ENCODE measurements at places on chromosomes 16 and 17.

GRCh38 chr17:9893411-9894012, 11.6 kb downstream of the RCVRN start:
- DNase-seq = no peak

DNA sequence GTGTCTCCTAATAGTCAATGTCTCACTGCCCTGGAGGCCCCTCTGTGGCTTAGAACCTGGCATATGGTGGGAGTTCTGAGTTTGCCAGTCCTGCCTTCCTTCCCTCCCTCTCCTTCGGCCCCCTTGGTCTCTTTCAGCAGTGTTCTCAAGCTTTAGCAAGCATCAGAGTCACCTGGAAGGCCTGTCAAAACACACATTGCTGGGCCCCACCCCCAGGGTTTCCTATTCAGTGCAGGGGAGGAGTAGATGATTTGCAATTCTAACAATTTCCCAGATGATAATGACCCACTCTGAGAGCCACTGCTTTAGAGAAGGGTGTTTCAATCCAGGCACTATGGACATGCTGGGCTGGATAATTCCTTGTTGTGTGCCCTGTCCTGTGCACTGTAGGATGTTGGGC, 26.4 kb upstream of the TMEM220 start:
- DNase-seq = no peak

DNA sequence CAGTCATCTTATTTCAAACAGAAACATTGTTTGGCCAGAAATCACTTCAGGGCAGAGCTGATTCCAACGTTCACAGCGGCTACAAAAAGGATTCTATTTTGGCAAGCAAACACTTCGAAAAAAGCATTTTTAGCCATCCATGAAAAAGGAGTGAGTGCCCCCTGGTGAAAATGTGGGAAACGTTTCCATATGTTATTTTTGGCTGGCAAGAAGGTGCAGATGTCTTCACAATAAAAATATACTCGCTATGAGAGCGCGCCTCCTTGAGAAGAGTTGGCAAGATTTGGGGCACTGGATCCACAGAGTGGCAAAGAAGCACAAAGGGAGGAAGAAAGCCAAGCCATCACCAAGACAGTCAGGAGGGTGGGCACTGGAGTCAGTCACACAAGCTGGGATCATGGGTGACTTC, 191.1 kb downstream of the CHD9NB start:
- DNase-seq = no peak

DNA sequence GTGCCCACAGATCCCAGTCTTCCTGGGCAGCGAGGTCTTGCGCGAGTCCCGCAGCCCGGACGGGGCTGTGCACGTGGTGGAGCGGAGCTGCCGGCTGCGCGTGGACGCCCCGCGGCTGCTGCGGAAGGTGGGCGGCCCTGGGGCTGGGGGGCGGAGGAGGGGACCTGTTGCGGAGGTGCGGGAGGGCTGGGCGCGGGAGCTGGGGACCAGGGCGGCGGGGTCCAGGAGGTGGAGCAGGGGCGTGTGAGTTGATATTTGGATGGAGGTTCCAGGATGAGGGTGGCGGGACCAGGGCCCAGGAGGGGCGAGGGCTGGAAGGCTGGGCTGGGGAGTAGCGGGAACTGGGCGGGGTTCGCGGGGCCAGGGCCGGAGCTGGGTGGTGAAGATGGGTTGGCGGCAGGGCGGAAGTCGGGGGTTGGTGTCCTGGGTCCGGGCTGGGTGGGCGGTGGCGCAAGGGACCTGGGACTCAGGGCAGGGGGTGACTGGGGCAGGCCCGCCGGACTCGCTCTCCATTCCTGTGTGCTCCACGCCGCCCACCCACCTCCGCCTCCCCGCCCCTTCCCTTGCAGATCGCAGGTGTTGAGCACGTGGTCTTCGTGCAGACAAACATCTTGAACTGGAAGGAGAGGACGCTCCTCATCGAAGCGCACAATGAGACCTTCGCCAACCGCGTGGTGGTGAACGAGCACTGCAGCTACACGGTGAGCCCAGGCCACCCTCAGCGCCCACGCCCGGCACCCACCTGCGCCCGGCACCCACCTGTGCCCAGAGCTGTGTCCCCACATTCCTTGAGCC, 29.6 kb downstream of the SEC14L5 start:
- DNase-seq = no peak

GRCh38 chr16:4347765-4348509, 3.2 kb downstream of the PAM16 start:
- DNase-seq = no peak

- no peak for DNase-seq
Observed at GRCh38 chr16:48511071-48511540, 98.9 kb downstream of the N4BP1 start.

DNA sequence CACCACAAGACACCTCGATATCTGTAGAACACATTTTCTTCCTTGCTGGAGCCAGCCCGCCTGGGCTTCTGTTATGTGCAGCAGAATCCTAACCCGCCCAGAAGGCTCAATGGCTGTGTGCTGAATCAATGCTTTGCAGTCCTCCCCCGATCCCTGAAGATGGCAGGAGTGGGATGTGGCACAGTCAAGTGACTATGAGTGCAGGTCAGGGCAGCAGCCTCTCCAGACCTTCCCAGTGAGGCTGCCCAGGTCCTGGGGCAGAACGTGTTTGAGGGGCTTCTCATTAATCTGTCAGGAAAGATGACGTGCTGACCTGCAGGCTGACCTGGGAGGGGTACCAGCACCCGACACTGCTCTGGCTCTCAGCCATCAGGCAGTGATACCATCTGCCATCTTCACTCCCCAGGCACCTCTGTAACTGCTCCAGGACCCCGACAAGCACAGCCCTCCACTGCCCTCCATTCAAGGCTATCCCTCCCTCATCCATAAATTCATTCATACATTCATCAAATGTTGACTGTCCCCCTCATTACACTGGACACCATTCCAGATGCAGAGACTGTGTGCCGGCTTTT, 35.2 kb downstream of the LRRC75A start:
- DNase-seq = no peak

GRCh38 chr17:28365487-28365886, 488 bp upstream of the SEBOX start:
- DNase-seq = no peak

- no peak for DNase-seq
Observed at GRCh38 chr16:71201556-71201955, 29.0 kb downstream of the HYDIN start.

GRCh38 chr16:17836868-17837602, 366.3 kb upstream of the XYLT1 start:
- no peak for DNase-seq

All from stimulated activated CD4-positive, alpha-beta T cell treated with anti-CD3 and anti-CD28 coated beads, Interleukin-12 subunit alpha, Interleukin-12 subunit beta, amount 100 ng/mL, for 4 hours (primary cell).